Stimulated activated naive B cell treated with anti-CD40 and anti-IgM and Interleukin-4, amounts not matched to agents 10 μg/mL and 1 μg/mL and 100 μg/mL, for 72 hours (primary cell): ENCODE measurements at places on chromosomes 5 and 9.

GRCh38 chr9:15187589-15187988 lies 119.4 kb downstream of the TTC39B start:
- no peak for DNase-seq

DNA sequence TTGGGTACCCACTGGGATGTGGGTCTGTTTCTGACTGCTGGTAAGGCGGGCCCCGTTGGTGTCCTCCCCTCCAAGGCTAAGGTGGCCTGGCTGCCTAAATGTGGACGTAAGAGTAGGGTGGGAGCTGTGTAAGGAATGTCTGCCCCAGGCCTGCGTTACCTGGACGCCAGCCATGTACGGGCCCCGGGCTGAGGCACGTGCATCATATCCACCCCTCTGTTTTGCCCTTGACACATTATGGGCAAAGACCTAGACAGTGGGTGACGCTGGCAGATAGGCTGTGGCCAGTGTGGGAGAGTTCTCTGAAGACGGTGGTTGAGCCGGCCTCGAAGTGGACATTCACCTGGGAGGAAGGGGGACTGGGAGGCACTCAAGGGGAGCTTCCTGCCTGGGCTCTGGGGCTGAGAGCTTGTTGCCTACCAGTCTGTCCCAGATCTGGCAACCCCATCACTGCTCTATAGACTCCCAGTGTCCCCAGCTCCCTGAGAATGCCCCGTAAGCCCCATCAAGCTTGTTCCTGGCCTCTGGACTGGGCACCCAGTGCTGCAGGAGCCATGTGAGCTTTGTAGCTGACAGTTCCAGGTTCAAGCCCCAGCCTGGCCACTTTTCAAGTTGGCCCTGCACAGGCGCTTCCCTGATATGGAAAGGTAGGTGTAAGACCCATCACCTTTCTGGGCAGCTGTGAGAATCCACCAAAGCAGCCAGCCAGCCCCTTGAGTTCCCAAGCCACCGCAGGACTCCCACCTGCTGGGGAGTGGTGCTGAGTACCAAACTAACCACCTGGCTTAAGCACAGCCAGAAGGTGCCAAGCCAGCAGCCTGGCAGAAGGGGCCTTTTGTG lies 3.2 kb upstream of the PRR7 start:
- DNase-seq, result no peak

GRCh38 chr5:685262-686171 lies 7.6 kb downstream of the TPPP start:
- no peak for DNase-seq

- no peak for DNase-seq
These were observed 267.2 kb downstream of the MAN2A1 start for GRCh38 chr5:109956884-109957283.

DNA sequence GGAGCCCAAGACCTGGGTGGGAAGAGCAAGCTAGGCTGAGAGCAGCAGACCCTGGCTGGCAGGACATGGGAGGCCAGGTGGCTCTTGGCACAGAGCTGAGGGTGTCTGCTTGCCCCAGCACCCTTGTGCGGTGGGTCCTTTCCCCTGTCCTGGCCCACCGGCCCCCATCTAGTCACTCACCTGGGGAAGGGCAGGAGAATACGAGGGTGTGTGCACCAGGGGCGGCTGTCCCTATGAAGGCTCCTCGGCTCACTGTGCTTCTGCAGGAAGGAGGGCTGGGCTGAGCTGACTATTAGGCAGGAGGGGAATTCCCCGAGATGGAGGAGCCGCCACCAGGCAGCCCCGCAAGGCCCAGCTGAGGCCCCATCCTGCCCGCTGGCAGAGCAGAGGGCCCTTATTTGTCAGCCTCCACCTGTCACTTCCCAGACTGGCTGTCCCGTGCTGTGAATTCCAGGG lies 6.1 kb upstream of the TNIP1 start:
- DNase-seq, result peak; percentile 63

GRCh38 chr9:36135741-36136271 lies 727 bp upstream of the GLIPR2 start:
- DNase-seq, result no peak

GRCh38 chr9:93252116-93252780 lies 68.3 kb downstream of the WNK2 start:
- no peak for DNase-seq

DNA sequence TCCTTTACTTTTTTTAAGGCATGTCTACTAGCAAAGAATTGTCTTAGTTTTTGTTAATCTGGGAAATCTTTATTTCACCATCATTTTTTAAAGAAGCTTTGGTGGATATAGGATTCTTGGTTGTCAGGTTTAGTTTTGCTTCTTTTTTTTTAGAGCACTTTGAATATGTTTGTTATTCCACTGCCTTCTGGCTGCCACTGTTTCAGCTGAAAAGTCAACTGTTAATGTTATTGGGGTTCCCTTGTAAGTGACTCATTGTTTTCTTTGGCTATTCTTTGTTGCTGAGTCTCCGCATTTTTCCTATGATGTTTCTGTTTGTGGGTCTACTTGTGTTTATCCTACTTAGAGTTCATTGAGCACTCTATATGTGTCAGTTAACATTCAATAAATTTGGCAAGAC lies 44.4 kb downstream of the PHAX start:
- no peak for DNase-seq

DNA sequence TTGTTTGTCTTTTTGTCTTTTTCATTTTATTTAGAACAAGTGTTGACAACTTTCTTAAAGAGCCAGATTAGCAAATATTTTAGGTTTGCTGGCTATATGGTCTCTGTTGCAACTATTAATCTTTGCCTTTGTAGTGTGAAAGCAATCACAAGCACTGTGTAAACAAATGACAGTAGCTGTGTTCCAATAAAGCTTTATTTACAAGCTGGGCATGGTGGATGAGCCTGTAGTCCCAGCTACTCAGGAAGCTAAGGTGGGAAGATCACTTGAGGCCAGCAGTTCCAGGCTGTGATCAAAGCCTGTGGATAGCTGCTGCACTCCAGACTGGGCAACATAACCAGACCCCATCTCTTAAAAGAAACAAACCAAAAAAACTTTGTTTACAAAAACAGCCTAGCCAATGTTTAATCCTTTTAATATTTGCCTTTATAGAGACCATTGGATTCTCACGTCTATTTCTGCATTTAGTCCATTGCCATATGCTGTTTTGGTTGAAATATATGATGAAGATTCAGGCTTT lies 2.5 kb downstream of the C5orf22 start:
- no peak for DNase-seq

GRCh38 chr5:148778882-148779281 lies 47.5 kb upstream of the ADRB2 start:
- DNase-seq, result no peak

DNA sequence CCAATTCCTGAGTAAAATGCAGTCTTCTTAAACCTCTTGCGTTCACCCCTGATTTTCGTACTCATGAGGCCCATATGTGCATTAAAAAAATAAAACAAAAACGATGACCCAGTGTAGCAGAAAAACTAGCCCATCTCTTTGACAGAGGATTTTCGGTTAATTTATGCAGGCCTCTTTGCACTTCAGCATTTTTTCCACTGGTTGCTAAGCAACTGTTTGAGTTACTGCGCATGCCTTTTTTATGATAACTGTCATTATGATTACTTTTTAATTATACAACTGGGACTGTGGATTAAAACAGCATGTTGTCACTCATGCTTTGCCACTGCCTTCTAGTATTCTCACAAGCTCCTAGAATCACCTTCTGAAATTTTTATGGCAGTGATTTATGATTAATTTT lies 165.0 kb downstream of the SMARCA2 start:
- DNase-seq, result no peak

- DNase-seq, result no peak
These were observed 166.0 kb downstream of the OLFM1 start for GRCh38 chr9:135253305-135254004.

GRCh38 chr5:132203464-132203818 lies 24.2 kb downstream of the P4HA2 start:
- no peak for DNase-seq

GRCh38 chr5:103587185-103587748 lies 24.7 kb upstream of the NUDT12 start:
- no peak for DNase-seq

- no peak for DNase-seq
These were observed 58.2 kb upstream of the OTULINL start for GRCh38 chr5:14523243-14524034.

GRCh38 chr5:137995077-137995748 lies 37.7 kb downstream of the FAM13B start:
- no peak for DNase-seq

GRCh38 chr9:133478851-133479711 lies at the start of gene SLC2A6:
Gene SLC2A6, minus strand, starts transcription at chr9:133479099. Its CDS starts 40 bp downstream, at chr9:133479059.
- DNase-seq, result peak; percentile 84

- no peak for DNase-seq
These were observed 218.5 kb upstream of the CDH12 start for GRCh38 chr5:23071682-23072081.

- no peak for DNase-seq
These were observed 23.5 kb downstream of the CPEB4 start for GRCh38 chr5:173911623-173912022.

DNA sequence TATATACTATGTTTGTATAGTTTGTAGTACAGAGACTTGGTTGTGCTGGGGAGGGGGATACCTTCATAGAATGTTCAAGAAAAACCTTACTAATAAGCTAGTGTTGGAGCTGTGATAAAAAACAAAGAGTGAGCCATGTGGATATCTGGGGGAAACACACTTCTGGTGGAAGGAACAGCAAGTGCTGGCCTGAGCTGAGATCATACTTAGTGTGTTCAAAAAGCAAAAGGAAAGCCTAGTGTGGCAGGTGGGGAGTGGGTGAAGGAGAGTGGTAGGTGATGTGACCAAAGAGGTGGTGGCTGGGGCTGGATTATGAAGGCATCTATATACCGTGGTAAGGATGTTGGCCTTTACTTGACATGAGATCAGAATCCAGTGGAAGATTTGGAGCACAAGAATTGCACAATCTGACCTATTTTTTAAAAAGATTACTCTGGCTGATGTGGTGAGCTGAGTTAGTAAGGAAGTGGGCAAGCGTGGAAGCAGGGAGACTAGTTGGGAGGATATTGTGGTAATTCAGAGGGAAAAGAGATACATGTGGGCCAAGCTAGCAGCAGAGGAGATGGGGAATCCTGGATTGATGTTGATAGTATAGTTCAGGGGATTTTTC lies 26.6 kb downstream of the PALM2AKAP2 start:
- no peak for DNase-seq

- no peak for DNase-seq
These were observed 237.0 kb downstream of the KIF4B start for GRCh38 chr5:155250596-155250995.

DNA sequence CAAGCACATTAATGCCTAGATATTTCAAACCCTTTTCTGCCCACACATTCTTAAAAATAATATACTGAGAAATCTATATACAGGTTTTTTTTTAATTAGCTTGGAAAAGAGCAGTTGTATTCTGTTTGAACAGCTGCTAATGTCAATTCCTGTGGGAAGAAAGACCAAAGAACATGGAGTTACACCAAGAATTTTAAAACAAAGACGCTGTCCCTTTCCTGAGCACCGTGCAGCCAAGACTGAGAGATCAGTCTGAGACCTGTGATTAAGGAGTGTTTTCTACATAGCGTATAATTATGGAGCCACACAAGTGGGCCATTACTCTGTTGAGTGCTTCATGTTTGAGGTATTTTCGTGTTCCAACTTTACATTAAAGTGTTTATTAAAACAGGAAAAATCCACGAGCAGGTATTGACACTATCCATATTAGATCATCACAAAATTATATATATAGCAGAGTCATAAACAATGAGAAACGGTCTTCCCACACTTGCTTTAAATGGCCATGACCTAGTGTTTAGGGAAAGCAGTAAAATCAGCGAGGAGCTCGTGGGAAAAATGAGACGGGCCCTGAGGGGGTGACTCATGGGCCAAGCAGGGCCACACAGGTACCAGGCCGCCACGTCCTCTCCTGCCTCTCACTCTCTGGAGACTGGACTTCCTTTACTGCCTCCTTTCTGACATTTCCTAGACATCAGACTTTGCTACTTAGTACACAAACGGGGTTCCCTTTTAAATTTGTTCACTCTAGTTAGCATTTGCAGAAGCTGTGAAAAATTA lies 153.1 kb upstream of the OTULINL start:
- DNase-seq, result no peak

DNA sequence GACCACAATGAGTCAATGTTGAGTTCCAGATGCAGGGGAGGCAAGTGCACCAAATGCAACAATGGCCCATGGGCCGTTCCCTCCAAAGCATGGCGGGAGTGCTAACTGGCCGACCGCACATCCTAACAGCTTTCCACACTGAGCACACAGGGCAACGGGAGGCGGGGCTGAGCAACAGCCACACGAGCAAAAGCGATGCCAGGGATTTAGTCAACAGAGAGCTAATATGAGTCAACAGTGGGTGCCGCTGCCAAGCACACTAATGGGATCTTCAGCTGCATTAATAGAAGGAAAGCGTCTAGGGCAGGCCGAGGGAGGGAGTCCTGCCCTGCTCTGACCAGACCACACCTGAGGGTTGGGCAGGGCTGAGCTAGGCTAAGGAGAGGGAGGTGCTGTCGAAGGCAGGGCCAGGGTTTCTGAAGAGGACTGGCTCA lies 4.6 kb downstream of the EPB41L4B start:
- no peak for DNase-seq

DNA sequence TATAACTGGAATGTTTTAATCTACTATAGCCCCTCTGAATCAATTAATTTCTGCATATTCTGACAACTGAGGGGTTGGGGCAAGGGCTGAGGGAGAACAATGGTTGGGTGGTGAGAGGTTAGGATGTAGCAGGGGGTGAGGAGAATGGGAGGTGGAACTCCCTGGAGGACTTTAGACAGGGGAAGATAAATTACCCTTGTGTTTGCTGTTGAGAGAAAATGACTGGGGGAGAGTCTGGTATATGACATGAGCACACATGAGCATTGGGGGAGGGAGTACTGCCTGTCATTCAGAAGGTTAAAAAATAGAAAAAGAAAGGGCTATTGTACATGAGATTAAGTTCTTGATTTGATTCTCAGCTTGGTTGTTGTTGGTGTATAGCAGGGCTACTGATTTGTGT lies 37.2 kb upstream of the PAPPA start:
- no peak for DNase-seq

- DNase-seq, result no peak
These were observed 405.9 kb upstream of the DAP start for GRCh38 chr5:11166923-11167322.

DNA sequence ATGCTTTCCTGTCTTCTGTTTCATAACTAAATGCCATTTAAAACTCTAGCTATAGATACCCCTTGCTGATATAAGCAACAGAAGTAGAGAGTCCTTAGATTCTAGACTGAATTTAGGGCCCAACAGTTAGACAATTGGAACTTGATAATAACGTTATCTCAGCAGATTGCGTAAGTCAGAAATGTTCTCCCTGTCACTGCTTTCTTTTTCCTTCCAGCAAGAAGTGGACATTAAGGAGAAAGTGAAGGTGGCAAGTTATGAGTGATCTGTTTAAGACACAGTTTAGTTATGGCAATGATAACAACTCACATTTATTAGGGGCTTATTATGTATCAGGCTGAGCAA lies 6.9 kb upstream of the GLIS3 start:
- no peak for DNase-seq

GRCh38 chr5:160118349-160119141 lies 705 bp downstream of the PWWP2A start:
- DNase-seq, result peak; percentile 40

DNA sequence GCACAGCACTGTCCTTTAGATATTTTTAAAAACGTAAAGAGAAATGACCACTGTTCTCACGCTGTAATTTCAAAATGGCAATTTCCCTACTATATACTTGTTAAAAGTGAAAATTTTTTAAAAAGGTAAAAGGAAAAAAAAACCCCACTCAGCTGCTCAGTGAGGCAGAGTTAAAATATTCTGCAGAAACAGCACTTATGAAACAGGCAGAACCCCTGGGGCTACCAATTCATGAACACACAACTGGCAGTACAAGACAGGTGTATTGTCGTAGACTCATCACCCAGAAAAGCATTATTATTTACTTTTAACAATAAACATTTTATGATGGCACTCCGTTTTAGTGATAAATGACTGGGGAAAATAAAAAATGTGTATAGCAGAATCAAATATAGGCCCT lies 1.5 kb upstream of the RASGRF2 start:
- no peak for DNase-seq
